Stimulated activated CD4-positive, alpha-beta T cell treated with anti-CD3 and anti-CD28 coated beads, Interleukin-2, amount 100 ng/mL, for 4 hours (primary cell): ENCODE measurements at places on chromosomes 1 and 21.

DNA sequence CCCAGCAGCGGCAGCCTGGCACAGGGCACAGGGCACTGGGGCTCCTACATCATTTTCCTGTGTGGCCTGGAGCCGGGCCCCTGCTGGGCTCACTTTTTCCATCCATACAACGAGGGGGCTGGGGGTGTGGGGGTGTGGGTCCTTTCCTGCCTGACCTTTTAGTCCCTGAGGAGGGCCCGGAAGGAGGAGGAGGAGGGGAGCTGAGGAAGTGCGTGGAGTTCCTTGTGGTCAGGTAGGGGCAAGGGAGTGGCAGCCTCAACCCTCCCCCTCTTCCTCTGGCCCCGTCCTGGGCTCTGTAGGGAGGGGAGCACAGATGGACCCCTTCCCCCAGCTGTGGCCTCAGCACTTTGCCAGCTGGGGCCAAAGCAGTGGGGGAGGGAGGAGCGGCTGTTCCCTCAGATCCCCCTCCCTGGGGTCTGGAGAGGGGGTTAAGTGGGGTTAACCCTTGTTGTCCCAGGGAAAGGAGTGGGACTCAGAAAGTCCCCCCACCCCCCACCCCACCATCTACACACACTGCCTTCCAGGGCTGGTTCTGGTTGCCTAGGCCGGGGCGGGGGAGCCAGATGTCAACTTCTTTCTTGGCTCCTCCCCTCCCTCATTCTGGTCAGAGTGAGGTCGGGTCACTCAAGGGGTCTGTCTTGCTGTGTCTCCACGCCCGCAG, 5.7 kb downstream of the NTRK1 start:
- no peak for DNase-seq

- no peak for DNase-seq
Measured at GRCh38 chr21:45551783-45552695, 9.8 kb upstream of the SLC19A1 start.

DNA sequence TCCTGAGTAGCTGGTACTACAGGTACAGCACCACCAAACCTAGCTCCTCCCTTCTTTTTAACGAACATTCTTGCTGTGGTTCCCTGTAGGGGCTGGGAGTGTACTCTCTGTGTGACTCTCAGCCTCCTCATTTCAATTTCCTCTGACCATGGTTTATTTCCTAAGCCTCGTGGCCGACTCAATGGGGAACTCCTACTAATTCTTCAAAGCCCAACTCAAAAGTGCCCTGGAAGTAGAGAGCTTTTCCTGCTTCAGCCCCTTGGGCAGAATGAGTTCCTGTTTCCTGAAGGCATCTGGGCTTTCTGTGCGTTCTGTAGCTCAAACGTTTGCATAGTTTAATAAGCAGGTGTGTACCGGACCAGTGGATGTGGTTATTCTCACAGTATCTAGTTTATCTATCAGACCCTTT, 70.9 kb upstream of the ACOT11 start:
- DNase-seq = no peak

- DNase-seq = no peak
Measured at GRCh38 chr21:14056771-14057191, 154.0 kb downstream of the LIPI start.

GRCh38 chr1:1889847-1890505, 911 bp downstream of the GNB1 start:
- no peak for DNase-seq

- no peak for DNase-seq
Measured at GRCh38 chr1:116203181-116203723, 92.1 kb downstream of the MAB21L3 start.

- no peak for DNase-seq
Measured at GRCh38 chr1:17834561-17835100, 79.5 kb downstream of the ACTL8 start.

GRCh38 chr1:209685821-209686220, 10.6 kb downstream of the G0S2 start:
- DNase-seq = no peak

- peak; percentile 76 for DNase-seq
Measured at GRCh38 chr1:39639305-39640130, at the start of gene HEYL. Gene HEYL (minus strand): TSS chr1:39639643. CDS start chr1:39639625, 18 bp downstream.

DNA sequence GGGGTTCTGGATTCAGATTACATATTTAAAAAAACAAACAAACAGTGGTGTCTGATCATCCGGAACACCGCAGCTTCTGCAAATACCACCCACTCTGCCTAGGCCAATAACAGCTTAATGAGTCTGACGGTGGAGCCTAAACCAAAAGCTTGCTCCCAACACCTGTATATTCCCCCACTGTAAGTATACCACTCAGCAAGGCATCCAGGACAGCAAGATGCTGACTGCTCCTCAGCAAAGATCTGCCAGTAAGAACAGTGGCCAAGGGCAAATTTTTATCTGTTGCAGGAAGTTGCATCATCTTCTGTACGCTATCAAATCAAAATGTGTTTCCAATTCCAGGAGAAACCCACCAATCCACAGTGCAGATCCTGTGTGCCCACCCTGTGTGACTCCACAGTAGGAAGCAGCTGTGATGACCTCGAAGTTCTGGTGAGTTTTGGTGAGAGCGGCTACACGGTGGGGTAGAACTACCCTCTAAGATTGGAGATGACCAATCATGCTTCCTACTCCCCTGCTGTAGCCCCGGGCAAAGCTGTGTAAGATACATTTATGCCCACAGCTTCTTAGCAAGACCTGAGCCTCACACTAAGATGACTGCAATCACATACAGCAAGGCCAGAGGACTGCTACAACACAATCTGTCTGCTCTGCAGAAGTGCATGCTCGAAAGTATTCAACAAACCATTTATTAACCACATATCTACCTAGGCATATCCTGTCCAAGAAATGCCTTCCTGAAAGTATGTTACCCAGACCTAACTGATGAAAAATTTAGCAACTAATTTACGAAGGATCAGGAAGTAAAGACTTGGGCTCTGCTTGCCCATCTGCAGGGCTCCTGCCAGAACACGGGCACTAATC, 30.5 kb downstream of the SIPA1L2 start:
- DNase-seq = no peak

DNA sequence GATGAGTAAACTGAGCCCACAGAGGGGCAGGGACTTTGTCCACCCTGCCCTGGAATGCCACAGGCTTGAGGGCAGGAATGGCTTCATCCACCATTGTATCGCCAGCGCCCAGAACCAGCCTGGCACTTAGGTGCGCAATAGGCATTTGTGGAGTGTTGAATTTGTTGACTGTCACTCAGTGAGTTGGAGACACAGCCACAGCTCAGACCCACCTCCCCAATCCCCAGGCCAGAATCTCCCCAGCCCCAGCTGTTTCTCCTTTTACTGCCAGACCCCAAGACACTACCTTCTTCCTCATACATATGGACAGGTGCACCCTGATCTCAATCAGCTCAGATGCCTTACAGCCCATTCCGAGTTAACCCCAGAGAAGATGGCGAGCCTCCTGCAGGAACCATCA, 674.5 kb downstream of the MATN1 start:
- DNase-seq = no peak

GRCh38 chr1:153771261-153771660, 3.9 kb upstream of the SLC27A3 start:
- no peak for DNase-seq

GRCh38 chr1:211825980-211826379, 4.6 kb downstream of the LPGAT1 start:
- no peak for DNase-seq

GRCh38 chr1:102588536-102588935, 519.8 kb downstream of the COL11A1 start:
- DNase-seq = no peak

DNA sequence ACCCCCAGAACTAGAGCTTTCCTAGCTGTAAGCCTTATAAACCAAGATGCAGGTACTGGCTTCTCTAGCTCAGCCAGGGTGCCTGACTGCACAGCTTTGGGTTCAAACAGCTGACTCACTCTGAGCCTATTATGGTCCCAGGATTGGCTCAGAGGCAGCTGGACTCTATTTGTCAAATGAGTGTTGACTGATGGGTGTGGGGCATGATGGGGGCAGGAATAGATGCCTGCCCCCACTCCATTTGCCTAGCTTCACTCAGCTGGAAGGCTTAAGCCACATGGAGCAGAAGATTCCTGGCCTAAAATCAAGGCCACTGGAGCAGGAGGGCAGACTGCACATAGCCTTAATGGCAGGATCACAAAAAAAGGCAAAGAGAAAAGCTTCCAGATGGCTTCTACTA, 90.5 kb downstream of the PIK3R3 start:
- DNase-seq = no peak

GRCh38 chr1:173870252-173871075, 2.3 kb downstream of the ZBTB37 start:
- DNase-seq = no peak

DNA sequence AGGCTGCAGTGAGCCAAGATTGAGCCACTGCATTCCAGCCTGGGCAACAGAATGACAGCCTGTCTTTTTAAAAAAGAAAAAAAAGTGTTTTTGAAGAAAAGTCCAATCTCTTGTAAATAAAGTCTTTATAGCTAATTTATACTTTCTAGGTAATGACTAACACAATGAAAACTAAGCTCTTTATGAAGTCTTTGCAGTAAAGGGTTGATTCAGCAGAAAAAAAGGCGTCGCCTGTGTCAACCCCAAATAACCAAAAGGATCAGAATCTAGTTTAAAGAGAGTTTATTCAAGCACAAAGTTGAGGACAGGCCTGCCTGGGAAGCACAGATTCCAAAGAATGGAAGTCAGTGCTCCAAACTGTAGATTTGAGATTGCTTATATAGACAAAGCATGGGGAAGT, 14.3 kb upstream of the PGBD2 start:
- no peak for DNase-seq

GRCh38 chr1:58805716-58806571, 22.1 kb upstream of the JUN start:
- DNase-seq = no peak

DNA sequence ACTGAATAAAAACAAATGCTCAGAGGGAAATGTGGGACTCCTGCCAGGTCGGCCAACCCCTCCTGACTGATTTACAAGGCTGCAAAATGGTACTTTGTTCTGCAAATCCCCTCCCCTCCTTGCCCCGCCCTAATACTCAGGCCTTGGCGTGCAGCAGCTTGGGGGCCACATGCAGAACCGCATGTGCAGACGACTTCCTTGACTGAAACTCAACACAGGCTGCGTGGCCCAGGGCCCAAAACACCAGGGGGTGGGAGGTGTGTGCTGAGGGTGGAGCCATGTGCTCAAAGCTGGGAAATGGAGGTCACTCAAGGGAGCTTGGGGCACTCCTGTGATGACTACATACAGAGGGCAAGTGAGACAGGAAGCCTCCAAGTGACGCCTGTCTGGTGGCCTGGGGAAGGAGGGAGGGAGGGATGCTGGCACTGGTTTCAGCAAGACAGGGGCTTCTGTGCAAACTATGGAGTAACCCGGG, 87.2 kb downstream of the MRPL37 start:
- DNase-seq = peak; percentile 49

GRCh38 chr1:247324204-247324787, 7.4 kb downstream of the ZNF496 start:
- no peak for DNase-seq

- DNase-seq = no peak
Measured at GRCh38 chr1:119631433-119632102, 16.5 kb downstream of the ZNF697 start.

DNA sequence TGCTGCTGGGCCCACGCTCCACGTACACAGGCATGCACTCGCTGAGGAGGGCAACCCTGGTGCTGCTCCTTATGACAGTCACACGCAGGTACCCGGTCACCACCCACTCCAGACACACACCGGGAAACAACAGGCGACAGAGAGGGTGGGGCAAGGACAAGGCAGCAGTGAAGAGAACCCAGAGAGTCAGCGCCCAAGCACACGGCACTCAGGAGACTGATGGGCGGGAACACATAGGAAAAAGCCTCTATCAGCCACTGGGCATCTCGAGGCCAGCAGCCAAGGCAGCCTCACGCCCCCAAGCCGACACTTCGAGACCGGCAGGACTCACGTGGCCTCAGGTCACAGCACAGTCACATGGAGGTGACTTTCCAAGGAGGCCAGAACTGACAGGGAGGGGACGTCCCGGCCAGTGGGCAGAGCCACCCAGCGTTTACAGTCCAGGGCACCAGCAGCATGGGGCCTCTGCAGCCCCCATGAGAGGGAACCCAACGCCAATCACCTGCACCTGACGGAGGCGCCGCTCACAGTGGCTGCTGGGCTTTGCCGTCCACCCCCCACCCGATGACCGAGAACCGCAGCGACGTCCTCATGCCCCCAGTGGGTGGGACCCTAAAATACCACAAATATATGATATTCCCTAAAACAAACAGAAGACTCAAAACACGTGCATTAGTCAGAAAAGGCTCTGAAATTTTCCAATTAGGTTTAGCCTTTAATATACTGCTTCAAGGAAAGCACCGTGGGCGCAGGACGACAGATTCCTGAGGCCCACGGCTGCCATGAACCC, 19.7 kb downstream of the PTTG1IP start:
- no peak for DNase-seq

DNA sequence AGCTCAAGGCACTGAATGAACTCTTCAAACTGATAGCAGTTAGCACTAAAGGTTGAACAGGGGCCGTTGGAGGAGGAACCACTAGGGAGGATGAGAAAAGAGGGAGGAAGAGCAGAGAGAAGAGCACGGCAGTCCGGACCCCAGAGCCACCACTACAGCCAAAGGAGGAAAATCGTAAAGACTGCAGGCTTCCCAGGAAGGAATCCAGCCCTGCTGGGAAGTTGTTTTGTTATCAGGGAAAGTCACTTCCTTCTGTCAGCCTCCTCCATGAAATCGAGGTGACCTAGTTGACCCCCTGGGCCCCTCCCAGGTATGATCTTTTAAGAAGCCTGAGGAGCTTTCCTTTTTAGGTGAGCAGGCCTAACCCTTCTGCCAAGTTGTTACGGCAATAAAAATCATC, 88.2 kb downstream of the PBX1 start:
- DNase-seq = no peak

GRCh38 chr1:86922445-86922844, 8.0 kb downstream of the HS2ST1 start:
- no peak for DNase-seq

DNA sequence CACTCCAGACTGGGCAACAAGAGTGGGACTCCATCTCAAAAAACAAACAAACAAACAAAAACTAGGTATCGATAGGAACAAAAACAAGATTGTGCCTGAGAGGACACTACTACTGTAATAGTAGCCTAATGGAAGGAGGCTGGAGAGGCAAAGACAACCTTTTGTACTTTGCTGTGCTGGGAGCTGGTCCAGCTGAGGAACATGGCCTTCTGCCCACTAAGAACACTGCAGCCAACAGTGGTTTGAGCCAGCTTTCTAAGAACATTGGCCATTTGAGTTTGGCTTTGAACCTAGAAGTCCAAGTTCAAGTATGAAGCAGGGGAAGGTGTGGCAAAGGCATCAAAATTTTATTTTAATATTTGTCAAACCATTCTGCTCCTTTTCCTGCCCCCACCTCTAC, 22.7 kb upstream of the RGS8 start:
- DNase-seq = no peak

- peak; percentile 28 for DNase-seq
Measured at GRCh38 chr1:167401260-167401873, 117.0 kb downstream of the CD247 start.

DNA sequence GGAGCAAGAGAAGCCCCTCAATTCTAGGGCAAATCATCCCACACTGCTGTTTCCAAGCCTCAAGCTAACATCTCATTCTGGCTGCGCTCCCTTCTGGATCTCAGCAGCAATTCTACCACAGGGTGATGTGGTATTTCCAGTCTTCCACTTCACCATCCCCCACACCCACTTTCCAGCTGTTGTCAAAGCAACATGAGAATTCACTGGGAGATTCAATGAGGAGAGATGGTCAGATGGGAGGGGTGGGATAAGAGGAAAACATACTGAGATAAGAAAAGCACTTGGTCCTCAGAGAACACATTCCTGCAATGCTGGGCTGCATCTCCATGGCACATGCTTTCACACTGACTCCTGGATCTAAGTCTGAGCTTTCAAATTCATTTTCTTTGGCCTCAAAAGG, 47.3 kb upstream of the LRRC52 start:
- DNase-seq = no peak

GRCh38 chr1:64550946-64551605, 81.1 kb downstream of the CACHD1 start:
- DNase-seq = no peak
